H54 (cell line): ENCODE measurements at places on chromosomes 1 and 21.
A peak's percentile ranks its signal among the peaks of the same experiment; 100 is the strongest.

GRCh38 chr1:182795563-182796228, 6.1 kb downstream of the NPL start:
- no peak for DNase-seq

GRCh38 chr1:5709976-5710375, 282.2 kb downstream of the NPHP4 start:
- DNase-seq, result no peak

DNA sequence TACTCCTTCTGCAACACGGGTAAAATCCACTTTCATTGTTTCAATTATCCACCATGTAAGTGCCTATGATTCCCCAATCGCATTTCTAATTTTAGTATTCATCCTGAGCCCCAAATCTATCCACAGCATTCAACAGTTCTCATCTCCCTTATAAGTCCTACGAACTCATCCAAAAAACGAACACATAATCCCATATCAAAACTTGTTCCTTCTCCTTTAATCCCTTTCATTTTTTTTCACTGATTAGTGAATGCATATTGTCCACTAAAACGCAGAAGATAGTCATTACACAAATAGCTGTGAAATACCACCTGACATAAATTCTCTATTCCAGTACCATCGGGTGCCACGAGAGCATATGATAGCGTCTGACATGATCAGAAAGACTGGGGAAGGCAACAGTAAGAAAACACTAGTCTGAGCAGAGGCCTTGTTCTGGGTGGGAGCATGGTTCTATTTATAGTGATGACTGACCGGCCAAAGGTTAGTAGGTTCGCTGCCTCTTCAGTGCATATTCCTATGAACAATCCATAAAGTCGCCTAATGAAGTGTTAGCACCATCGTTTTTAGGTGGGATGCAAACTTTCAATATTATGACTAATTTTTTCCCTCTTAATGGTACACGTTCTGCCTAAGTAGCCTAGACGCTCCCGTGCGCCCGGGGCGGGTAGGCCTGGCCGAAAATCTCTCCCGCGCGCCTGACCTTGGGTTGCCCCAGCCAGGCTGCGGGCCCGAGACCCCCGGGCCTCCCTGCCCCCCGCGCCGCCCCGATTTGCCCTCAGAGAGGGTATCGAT, 648 bp downstream of the ATP5PF start:
- no peak for DNase-seq

- DNase-seq, result no peak
Measured at GRCh38 chr21:36845070-36845469, 121.4 kb downstream of the HLCS start.

- no peak for DNase-seq
Measured at GRCh38 chr1:61356995-61357394, 274.6 kb downstream of the NFIA start.

DNA sequence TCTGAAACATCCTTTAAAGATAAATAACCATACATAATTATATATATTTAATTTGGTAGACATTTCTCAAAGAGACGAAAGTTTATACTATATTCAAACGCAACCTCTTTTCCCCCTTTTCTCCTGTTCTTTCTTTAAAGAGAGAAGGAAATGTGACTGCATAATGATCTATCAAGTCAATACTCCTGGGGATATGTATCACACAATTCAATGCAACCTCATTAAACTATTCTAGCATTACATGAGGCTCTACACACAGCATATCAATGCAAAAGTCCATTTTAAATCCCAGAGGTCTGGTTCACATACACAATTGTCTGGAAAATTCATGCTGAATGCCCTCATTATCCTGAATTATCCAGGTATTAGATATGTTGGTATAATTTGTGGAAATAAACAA, 330.7 kb downstream of the LMX1A start:
- DNase-seq, result no peak

DNA sequence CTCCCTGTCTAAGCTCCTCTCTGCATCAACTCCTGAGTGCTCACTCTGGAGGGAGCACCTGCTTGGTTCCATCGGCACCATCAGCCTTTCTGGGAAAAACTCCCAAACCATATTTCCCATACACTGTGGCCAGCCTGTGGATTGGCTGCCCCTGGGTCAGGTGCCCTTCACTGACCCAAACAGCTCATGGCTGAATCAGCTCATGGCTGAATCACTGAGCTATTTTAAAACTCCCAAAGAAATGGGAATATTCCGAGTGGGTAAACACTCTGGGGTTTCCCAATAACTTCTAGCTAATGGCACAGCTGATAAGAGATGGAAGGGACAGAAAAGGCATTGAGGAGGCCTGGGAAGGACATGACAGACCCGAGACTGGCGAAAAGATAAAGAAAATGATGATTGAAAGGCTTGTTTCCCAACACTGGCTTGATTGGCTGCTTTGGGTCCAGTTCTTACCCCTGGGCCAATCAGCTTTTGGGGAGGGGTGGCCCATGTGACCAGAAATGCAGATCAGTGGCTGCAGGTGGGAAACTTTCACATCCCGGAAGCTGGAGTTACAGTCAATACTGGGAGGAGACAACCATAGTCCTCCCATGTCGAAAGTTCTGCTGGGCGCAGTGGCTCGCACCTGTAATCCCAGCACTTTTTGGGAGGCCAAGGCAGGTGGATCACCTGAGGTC, 37.3 kb upstream of the KAZN start:
- peak; percentile 51 for DNase-seq

GRCh38 chr1:115677182-115677555, 35.4 kb downstream of the VANGL1 start:
- no peak for DNase-seq

DNA sequence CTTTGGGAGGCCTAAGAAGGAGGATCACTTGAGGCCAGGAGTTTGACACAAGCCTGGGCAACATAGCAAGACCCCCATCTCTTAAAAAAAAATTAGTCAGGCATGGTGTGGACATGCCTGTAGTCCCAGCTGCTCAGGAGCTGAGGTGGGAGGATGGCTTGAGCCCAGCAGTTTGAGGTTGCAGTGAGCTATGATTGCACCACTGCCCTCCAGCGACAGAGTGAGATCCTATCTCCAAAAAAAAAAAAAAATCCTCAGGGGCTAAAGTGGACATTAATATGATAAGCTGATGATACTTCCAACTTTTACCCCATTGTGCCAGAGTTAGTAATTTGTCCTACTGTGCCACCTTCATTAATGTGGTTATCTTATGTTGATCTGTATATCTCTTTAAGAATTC, 327.8 kb upstream of the FMN2 start:
- DNase-seq, result no peak

- no peak for DNase-seq
Measured at GRCh38 chr1:208793861-208794345, 549.7 kb upstream of the PLXNA2 start.

GRCh38 chr1:211752951-211753486, 77.5 kb downstream of the LPGAT1 start:
- no peak for DNase-seq

GRCh38 chr1:182677397-182678098, 6.8 kb downstream of the RGS8 start:
- no peak for DNase-seq

GRCh38 chr1:208243527-208243966, 637 bp downstream of the PLXNA2 start:
- no peak for DNase-seq

GRCh38 chr1:1442069-1442770, 6.7 kb downstream of the VWA1 start:
- DNase-seq, result no peak

- DNase-seq, result no peak
Measured at GRCh38 chr1:155996166-155996565, 17.8 kb upstream of the ARHGEF2 start.

- DNase-seq, result no peak
Measured at GRCh38 chr1:2972879-2973575, 48.2 kb upstream of the ACTRT2 start.

- no peak for DNase-seq
Measured at GRCh38 chr1:98651116-98651632, 10.3 kb upstream of the SNX7 start.

DNA sequence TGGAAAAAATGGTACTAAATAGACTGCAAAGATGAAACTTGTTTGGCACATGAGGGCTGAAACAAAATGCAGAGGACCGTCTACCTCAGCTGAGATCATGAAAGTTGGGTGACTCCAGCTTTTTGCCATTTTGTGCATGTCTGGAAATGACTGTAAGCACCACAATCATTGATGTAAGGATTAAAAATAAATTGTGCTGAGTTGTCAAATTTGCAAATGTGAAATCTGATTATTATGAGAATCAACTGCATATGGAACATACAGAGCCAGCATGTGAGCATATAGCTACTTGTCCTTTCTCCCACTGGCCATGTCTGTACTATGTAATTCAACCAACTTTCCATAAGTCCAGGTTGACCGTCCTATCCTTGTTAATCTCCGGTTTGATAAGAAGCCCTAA, 736.9 kb upstream of the PRMT6 start:
- DNase-seq, result no peak

DNA sequence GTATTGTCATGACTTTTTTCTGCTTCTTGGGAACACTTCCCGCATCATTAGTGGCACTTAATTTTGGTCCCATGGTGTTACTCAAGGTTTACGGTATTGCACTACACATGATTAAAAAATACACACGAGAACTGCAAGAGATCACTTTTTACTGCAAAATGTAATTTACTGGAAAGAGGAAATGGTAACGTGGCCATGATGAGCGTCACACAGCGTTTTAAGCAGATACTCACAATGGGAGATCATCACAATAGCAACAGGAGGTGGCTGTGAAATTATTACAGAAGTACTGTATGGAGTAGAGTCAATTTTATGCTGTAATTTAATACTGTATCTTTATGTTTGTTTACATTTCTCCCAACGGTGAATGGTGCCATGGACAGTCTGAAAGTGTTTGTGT, 1510.3 kb downstream of the AMY1C start:
- no peak for DNase-seq

DNA sequence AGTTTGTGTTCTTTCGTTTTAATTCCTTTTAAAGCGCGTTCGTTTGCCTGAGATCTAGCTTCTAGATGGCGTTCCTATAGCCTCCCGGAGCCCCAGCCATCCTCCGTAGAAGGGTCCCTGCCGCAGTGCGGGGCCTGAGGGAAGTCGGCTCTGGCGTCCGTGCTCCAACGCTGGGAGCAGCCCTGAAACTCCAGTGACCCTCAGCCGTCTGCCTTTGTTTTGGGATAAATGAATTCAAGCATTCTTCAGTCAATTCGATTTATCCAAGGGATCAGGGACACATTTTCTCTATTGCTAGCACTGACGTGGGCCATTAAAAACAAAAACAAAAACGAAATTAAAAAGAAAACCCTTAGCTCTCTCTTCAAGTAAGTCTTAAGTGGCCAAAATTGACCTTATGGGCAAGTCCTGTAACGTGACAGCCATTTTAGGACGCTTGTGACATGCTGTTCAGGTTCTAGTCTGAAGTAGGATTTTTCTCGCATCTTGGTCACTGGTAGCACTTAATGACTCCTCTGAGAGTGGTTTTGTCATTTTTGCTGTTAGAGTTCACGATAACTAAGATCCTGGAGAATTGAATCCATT, 742 bp upstream of the HSPA13 start:
- DNase-seq, result no peak
